ENCODE measurements at places on chromosomes 13 and 19. TPM values are rescaled to one million over a fixed set of nuclear protein-coding genes. Genes with fewer than 3 reads are reported as not detected.

Gene ATP4A
- not detected for total RNA-seq

DNA sequence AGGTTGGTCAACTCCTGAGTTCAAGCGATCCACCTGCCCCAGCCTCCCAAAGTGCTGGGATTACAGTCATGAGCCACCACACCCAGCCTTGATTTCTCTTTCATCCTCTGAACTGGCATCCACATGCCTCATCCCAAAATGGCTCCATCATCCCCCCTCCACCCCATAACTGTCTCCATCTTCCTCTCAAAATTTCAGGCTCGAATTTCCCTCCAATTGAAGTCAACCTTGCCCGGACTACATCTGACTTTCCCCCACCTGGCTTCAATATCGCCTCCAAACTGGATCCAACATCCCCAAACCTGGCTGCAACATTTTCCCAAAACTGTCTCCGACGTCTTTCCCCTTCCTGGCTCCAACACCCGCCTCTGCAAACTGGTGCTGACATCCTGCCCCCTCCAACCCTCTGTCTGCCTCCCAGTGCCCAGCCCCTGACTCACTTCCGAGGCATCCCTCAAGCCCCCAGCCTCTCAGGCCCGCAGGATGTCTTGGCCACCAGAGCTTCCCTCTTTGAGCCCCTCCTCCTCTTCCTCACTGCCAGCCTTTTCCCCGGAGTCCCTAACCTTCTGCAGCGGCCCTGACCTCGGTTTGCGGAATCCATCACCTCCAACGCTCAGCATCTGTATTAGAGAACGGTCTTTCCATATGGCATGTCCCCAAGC, 943 bp downstream of the EXOC3L2 start:
- no peak for ATAC-seq

DNA sequence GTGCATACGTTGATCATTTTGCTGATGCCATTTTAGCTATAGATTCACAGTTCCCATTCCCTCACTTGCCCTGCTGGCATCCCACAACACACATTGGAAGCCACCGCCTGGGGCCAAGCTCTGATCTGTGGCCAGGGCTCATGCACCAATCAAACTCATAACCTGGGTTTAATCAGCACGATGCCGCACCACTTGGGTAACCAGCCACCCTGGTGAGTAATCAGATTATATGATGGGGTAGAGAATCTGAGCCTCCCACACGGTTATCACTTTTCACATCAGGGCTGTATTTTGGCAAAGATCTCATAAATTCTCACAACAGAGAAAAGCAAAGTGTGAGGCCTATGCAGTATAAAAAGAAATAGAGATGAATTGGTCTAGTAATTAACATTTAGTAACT, 66.0 kb upstream of the TNFRSF19 start:
- ATAC-seq, result no peak

DNA sequence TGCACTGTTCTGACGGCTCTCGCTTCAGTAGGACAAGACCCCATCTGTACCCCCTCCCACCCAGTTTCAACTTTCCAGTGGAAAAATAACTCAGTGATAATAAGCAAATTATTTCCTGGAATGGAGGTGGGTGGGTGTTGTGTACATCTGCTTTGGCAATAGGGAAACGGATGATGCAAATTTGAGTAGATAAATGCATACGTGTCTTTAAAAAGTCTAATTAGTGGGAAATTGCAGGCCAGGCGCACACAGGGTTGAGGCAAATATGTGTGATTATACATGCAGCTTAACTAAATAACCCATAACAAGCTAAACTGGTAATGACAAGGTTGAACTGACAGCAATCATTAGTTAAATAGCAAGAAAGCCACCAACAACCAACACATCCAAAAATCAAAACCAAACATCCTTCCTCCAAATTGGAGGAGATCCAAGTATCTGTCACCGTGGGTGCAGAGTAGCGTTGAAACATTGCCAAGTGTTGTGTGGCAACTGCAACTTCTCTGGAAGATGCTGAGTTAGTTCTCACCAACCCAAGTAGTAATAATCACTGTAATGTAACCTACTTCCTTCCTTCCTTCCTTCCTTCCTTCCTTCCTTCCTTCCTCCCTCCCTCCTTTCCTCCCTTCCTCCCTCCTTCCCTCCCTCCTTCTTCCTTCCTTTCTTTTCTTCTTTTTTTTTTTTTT, 54.6 kb downstream of the TRPM4 start:
- ATAC-seq, result no peak

DNA sequence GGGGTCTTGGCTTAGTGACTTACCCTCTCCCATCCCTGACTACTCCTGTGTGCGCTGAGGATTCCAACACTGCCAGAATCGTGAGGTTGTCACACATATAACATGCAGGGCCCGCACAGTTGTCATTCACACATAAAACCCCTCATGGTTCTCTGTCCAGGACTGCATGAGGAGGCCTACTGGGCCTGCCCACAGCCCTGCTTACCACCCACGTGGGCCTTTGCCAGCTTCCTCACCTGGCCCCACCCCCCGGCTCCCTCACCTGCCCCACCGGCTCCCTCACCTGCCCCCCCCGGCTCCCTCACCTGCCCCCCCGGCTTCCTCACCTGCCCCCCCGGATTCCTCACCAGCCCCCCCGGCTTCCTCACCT, 197.2 kb downstream of the TEX29 start:
- no peak for ATAC-seq

DNA sequence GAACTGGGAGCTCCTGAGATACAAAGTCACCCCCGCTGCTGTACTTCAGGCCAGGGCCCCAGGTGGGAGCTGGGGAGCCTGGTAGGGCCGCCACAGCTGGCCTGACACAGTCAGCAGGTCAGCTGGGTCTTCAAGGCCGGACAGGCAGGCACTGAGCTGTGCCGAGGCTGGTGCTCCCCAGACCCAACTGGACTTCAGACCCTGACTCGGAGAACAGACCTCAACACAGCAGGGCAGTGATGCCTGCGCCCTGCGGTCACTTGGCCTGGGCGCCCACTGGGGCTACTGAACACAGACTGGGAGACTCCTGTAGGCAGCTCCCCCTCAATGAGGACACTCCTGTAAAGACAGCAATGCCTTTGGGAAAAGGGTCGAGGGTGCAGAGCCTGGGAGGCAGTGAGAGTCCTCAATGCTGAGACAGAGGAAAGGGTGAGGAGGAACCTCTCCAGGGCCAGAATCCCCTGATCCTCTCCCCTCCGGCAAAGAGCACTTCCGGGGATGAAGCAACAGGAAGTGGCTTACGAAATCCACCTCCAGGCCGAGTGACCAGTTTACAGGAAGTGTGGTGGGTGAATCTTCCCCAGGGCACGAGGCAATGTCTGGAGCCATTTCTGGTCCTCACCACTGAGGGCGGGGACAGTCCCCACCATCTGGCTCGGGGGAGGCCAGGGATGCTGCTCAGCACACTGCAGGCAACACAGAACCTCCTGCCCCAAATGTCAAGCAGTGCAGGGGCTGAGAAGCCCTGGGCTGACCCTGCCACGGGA, 40.8 kb upstream of the ISYNA1 start:
- ATAC-seq, result peak; percentile 50

Data from gastroesophageal sphincter (tissue), 4 donors.